Left renal cortex interstitium (tissue), 4 donors: ENCODE measurements at places on chromosomes 11 and 22.

DNA sequence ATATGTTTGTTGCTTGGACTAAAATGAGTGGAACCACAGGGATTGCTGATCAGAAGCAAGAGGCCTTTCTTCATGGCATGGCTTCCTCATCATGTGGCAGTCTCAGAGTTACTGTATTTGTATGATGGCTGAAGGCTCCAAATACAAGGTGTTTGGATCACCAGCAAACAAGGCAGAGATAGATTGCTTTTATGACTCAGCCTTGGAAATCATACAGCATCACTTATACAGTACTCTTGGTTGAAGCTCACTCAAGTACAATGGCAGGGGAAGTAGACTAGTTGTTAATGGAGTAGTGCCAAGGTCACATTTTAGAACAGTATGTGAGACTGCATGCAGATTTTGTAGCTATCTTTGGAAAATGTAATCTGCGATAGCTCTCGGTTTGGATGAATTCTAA is 16.6 kb downstream of the CAPRIN1 start:
- no peak for DNase-seq

GRCh38 chr22:22751043-22751603 is 106.7 kb downstream of the GGTLC2 start:
- no peak for DNase-seq

GRCh38 chr11:70122490-70123198 is 44.5 kb downstream of the ANO1 start:
- no peak for DNase-seq

- DNase-seq, result no peak
Observed at GRCh38 chr11:64152841-64153691, 12.8 kb downstream of the MACROD1 start.

- DNase-seq, result no peak
Observed at GRCh38 chr11:66593303-66593635, 284 bp downstream of the CCS start.

- no peak for DNase-seq
Observed at GRCh38 chr11:10930224-10930971, 72.5 kb upstream of the ZBED5 start.

DNA sequence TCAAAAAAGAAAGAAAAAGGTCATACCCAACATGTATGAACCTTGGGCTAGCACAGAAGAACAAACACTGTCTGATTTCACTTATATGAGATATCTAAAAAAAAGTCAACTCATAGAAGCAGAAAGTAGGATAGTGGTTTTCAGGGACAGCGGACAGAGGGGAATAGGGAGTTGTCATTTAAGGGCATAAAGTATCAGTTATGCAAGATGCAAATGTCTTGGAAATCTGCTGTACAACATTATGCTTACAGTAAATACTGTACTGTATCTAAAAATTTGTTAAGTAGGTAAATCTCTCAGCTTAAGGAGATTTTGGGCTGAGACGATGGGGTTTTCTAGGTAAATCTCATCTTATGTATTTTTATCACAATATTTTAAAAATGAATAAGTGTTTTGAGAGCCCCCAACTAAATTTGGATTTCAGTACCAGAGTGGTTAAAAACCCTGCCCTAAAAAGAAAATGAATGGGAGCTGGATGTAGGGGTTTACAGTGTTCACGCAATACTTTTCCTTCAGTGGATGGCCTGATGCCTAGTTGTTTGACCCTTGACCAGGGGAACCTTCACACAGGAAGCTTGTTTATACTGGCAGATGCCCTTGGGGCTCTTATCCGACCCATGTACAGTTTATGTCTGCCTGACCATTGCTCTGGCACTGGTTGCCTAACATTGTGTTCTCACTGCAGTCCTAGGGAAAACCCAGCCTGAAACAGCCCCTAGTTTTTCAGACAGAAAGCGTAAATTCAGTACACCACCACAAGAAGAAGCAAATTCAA is 34.8 kb downstream of the SLC22A9 start:
- DNase-seq, result no peak

GRCh38 chr11:61020551-61021235 is 49.2 kb downstream of the CD6 start:
- DNase-seq, result no peak

DNA sequence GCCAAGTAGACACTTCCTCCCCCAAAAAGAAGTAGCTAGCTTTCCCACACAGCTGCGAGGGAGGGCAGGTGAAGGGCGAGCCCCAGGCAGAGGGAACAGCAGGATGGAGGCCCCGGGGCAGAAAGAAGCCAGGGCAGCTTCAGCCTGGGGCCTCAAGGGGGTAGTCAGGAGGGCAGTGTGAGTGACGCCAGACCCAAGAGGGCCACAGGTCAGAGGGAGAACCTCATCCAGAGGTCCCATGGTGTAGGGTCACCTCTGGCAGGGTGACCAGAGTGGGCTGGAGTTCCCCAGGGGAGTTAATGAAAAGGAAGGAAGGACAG is 9.2 kb downstream of the PRR5 start:
- no peak for DNase-seq

DNA sequence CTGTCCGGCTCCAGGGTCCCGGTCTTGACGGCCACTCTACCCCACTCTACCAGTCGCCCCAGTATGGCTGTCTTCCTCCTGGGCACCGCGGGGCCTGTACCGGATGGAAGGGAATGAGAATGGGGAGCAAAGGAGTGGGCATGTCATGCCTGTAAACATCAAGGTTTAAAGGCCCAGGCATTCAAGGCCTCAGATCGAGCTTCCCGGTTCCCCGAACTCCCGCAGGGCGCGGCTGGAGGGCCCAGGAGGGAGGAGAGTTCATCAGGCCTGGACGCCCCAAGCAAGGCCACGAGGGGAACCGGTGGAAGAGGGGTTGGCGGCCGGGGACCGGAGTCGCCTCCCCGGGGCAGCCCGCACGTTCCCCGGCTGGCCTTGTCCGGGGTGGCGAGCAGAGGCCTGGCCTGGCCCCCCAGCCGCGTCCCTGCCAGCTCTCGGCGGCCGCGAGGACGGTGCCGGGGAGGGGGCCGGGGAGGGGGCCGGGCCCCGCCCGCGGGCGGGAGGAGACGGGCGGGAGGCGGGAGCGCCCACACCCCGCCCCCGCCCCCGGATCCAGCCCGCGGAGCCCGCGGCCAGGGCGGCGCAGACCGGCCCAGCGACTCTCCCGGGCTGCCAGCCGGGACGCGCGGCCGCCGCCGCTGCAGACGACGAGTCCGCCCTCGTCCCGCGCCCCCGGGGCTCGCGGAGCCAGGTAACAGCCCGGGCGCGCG is at the start of gene CDC42EP1:
Gene CDC42EP1, plus strand, starts transcription at position 580 of the 707 bp plus-strand sequence. CDS start 5,870 bp downstream, outside the sequence.
- no peak for DNase-seq

GRCh38 chr22:17767233-17768065 is 6.8 kb downstream of the BID start:
- DNase-seq, result no peak

- no peak for DNase-seq
Observed at GRCh38 chr11:124536520-124536919, 6.9 kb downstream of the OR8B12 start.

- DNase-seq, result no peak
Observed at GRCh38 chr22:47230741-47231140, 468.3 kb downstream of the TBC1D22A start.

GRCh38 chr11:75593286-75593915 is 31.3 kb downstream of the SERPINH1 start:
- DNase-seq, result no peak

- DNase-seq, result no peak
Observed at GRCh38 chr22:39765046-39765445, 128.5 kb downstream of the ENTHD1 start.

DNA sequence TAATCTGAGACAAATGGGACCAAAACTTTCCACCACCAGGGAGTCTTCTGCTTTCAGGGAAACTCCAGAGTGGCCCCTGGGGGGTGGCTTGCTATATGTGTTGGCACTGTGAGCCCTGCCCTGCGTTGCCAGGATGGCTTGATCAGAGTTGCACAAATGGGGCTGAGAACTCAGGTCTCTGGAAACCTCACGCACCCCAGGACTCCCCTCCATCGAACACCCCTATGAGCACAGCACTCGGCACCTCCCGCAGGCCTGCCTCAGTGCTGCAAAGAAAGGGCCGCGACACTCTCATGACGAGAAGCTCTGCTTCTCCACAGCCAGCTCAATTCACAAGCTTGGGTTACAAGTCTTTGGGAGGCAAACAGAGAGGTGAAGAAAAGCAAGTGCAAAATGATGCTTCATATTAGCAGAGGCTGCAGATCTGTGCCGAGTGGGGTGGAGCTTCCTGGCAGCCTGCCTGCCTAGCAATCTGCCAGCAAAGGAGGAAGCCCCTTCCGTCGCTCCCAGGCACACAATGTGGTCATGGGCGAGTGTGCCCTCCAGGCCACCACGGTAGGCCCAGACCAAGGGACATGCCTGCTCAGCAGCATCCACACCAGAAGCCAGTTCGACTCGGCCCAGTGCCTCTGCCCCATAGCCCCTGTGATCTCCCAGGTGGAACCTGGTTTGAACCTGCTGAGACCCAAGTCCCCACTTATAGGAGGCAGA is 55.7 kb downstream of the MYH9 start:
- no peak for DNase-seq

GRCh38 chr11:11537372-11537771 is 84.4 kb downstream of the GALNT18 start:
- DNase-seq, result no peak

DNA sequence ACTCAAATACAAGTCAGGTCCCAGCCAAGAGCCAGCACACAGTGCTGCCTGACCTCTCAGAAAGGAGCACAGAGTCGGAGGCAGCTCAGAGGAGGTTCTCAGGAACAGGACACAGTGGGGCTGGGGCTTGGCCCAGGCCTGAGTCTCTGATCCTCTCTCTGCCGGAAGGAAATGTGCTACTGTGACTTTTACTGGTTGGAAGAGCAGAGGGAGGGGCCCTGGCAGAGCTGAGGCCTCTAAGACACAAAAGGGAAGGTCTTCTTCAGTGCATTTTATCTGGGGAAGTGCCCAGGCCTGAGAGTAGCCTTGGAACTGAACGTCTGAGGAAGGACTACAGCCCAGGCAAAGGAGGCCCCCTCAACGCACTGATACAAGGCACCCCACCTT is 16.2 kb upstream of the CASTOR1 start:
- no peak for DNase-seq

GRCh38 chr11:63766531-63767235 is 1.9 kb downstream of the ZFTA start:
- DNase-seq, result no peak

- DNase-seq, result no peak
Observed at GRCh38 chr11:82907371-82907770, 5.8 kb downstream of the DDIAS start.

GRCh38 chr22:25192406-25192805 is 7.3 kb upstream of the CRYBB3 start:
- no peak for DNase-seq

- no peak for DNase-seq
Observed at GRCh38 chr11:32297611-32298011, 137.7 kb downstream of the WT1 start.

DNA sequence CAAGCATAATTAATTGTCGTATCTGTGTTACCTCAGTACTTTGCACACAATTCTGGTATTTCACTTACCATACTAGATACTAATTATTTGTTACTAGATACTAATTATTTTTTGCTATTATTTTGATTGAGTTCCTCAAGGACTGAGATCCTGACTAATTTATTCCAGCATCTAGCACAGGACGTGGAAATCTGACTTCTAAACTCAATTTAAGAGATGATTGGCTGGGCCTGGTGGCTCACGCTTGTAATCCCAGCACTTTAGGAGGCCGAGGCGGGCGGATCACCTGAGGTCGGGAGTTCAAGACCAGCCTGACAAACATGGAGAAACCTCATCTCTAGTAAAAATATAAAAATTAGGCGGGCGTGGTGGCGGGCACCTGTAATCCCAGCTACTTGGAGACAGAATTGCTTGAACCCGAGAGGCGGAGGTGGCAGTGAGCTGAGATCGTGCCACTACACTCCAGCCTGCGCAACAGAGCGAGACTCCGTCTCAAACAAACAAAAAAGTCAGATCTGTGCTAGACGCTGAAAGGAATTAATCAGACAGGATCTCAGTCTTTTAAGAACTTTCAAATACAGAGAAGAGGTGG is 527 bp upstream of the MRPL48 start:
- DNase-seq, result no peak

- DNase-seq, result no peak
Observed at GRCh38 chr11:68839911-68840641, 1.6 kb downstream of the CPT1A start.

DNA sequence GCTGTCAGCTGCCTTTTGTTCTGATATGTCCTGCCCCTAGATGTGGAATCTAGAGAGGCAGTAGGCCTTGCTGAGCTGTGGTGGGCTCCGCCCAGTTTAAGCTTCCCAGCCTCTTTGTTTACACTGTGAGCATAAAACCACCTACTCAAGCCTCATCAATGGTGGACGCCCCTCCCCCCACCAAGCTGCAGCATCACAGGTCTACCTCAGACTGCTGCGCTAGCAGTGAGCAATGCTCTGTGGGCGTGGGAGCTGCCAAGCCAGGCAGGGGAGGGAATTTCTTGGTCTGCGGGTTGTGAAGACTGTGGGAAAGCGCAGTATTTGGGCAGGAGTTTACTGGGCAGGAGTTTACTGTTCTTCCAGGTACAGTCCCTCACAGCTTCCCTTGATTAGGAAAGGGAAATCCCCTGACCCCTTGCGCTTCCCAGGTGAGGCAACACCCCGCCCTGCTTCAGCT is 98.5 kb downstream of the SMCO4 start:
- DNase-seq, result peak; percentile 20

DNA sequence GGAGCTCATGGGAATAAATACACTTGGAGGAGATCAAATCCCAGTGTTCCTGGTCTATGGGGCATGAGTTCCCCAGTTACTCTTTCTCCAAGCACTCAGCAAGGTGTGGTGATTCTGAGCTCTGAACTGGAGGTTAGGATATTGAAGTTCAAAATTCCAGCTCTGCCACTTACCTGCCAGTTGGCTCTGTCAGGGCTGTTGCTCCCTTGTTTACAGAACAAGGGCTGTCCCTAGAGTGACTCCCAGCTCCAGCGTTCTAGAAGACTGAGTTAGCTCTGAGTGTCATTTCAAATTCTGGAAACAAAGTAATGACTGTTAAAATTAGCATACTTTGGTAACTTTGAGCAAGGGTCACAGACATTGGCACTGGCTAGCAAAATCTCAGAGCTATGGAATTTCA is 69.7 kb upstream of the ZBED5 start:
- DNase-seq, result no peak

DNA sequence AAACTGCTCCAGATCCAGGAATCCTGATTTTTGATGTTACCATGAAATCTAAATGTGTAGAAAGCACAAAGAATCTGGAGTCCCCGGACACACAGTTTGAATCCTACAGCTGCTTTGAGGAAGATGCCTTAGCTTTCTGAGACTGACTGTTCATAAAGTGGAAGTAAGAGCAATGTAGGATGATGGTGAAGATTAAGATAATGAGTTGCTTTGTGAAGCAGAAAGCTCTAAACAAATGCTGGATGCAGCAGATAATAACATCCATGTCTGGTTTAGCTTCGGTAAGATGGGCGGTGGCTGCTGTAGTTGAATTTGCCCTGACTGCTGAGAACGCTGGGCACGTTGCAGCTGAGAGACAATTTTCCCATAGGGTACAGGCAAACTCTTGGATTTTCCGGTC is 20.1 kb downstream of the OVOL1 start:
- no peak for DNase-seq
